Stimulated activated CD4-positive, alpha-beta T cell treated with anti-CD3 and anti-CD28 coated beads, Interleukin-15, amount 100 ng/mL, for 1 hour (primary cell): ENCODE measurements at places on chromosomes 5 and 9.

DNA sequence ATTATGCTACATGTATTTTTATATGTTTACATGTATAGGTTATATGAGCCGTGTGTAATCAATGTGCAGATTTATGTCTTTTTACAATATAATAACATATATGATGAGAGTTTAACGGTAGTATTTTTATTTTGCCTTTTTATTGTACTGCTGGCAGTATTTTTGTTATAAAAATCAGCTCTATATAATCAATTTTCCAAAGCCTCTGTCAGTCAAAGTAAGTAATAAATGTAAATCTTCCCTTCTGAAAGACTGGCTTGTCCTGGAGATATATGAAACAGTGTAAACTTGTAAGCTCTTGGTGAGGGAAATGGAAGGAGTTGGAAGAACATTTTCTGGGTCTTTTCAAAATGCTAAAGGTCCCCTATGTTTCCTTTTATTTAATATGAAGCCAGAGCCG, 173.8 kb downstream of the SSBP2 start:
- no peak for DNase-seq

DNA sequence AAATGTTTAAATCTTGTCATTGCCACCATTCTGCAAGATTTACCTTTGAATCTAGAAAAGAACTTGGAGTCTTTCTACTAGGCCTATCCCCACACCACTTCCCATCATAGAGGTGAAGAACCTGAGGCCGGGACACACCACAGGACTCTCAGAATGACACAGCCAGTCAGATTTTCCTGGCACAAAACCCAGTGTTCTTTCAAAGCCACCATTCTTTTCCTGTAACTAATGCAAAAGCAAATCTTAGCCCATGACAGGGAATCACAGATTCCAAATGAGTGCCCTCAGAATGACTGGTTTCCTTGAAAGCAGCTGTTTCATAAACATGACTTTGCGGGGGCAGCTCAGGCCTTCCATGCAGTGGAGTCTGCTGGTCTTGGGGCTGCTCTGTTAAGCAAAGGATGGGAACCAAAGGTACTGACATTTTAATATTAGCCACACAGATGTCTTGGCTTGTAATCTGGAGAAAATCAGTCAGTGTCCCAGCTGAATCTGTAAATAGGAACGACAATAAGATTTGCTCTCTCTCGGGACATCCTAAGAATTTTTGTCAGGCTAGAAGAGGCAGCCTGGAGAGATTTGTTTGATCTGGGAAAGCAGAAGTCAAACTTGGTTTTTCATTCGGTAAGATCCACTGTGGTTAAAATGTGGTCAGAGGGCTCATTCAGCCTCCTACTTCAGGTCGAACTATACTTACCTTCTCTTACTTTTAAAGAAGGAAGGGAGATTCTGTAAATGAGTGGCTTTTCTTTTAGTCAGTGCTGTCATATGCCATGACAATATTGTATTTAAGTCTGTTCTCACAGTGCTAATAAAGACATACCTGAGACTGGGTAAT, 115.1 kb downstream of the PALM2AKAP2 start:
- no peak for DNase-seq

DNA sequence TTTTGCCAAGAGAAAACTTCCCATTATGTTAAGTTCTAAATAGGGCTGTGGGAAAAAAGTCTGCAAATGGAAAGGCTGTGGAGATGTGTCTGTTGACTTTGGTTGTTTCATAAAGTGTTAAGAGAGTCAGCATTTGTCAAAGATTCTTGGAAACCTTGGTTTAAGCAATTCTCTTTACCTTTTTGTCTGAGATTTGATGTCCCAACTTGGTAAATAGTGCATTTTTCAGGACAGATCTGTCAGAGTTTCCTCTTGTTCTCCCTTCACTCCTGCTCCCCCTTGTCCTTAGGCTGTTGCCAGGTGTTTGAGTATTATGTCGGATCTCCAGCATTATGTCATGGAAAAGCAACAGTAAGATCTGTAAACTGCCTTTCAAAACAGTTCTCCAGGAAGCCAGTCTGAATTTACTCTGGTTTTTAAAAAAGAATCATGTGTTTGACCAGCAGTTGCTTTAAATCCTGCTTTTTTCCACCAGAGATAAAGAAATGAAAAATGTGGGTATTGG, 79.1 kb upstream of the ADAMTSL1 start:
- no peak for DNase-seq

DNA sequence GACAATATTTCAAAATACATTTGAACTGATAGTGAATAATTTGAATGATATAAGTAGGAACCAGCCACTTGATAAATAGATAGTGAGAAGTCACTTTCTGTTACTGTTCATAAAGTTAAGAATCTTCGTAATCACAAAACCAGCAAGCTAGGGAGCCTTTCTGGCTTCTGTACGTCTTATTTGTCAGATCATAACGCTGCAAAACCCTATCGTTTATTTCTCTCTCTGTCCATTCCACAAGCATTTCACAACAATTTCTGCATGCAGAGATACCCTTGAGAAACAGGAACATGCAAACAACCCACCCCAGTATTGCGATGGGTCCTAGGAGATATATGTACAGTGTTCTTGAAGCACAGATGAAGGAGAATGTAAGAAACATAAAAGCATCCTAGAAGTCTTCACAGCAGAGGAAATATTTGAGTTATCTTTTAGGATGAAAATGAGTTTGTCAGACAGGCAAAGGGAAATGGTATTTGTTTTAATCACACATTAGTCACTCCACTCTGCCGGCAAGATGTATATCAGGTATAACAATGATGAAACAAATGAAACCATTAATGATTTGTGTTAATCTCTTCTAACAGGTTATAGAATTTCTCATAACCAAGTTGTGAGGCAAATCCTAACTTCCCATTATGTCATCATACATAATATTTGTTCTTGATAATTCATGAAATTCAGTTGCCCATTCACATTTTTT, 668.7 kb upstream of the FTMT start:
- DNase-seq: no peak

DNA sequence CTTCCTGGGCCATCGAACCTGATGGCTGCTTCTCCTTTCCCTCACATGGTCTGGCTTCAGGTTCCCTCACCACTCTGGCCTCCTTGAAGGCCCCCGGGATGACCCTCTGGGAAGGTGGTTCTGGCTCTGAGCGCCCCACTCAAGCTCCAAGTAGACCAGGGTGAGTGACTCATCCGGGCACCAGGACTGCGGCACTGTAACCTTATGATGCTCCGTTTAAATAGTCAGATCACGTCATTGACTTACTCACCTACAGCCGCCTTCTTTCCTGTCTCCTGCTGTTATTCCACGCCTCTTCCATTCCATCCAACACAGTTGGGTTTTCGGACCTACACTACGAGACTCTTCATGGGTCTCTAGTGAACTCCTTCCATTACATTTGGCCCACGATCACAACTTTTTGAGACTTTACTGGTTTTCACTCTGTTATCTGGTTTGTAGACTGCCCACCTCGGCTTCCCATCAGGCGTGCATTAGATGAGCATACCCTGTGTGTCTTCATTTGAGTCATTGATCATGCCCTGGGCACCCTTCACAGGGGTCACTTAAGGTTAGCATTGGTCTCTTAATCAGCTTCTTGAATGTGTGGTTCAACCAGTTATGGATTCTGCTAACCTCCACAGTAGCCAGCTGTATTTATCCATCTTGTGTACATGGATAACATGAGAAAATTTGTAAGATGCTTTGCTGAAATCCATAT, 138.8 kb upstream of the LMX1B start:
- no peak for DNase-seq

DNA sequence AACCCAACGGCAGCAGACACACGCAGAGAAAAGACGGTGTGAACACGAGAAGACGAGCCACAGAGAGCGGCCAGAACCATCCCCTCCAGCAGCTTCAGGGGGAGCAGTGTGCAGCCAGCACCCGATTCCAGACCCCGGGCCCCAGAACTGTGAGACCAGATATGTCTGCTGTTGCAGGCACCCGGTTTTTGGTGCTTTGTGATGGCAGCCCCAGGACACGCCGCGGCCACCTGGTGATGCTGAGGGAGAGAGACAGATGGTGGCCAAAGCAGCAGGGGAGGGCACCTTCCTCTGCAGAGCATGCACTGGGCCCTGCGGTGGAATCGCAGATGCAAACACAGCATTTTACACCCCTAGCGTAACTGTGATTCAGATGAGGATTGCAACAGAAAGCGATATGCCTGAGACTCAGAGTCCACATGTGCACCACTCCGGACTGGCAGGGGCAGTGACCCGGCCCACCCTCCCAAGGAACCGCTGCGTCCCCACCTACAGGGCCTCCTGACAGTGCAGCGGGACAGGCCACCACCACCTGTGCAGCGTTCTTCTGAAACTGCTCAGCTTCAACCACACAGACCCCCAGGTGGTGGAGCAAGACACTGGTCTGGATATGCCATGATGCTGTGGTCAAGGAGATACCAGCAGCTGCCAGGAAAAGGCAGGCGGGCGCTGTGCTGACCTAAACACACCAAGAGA, 24.0 kb downstream of the ZDHHC11B start:
- DNase-seq: peak; percentile 15

GRCh38 chr5:4630031-4630430, 510.1 kb upstream of the ADAMTS16 start:
- DNase-seq: no peak

DNA sequence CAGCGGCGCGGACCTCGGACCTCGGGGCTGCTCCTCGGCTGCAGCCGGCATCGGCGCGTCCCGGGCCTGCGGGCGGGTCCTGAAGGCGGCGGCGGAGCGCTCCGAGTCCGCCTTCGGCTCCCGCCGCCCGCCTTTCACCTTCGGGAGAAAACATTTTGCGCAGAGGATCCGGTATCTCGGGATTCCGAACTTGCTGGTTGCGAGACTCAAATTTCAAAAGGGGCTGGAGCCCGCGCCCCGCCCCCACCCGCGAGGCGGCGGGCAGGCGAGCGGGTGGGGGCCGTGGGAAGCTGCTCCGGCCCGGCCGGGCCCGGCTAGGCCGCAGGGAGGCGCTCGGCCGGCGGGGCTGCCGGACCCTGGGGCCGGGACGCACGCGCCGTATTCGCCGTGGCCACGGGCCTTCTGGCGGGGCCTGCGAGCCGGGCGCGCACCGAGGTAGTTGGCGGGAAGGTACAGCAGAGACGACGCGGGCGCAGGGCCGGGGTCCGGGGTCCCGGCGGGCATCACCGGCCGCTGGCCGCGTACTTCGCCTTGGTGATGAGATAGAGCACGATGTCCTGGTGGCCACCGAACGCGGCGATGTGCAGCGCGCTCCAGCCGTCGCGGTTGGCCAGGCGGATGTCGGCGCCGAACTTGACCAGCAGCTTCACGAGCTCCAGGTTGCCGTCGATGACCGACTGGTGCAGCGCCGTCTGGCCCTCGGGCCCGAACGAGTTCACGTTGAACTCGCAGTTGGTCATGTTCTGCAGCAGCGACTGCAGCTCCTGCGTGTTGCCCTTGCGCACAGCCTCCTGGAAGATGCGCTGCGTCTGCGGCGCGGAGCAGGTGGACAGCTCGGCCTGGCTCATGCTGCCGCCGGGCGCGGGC, 757 bp downstream of the NRARP start:
- DNase-seq: no peak

- DNase-seq: no peak
These were observed 200.8 kb upstream of the ST8SIA4 start for GRCh38 chr5:101103874-101104273.

GRCh38 chr9:95055851-95056551, 261.5 kb downstream of the FANCC start:
- DNase-seq: no peak

GRCh38 chr5:178346607-178347334, 114.2 kb upstream of the PHYKPL start:
- DNase-seq: no peak

GRCh38 chr5:38807570-38808483, 38.0 kb upstream of the OSMR start:
- DNase-seq: no peak

- DNase-seq: no peak
These were observed 27.1 kb downstream of the ARPC5L start for GRCh38 chr9:124889006-124889405.

GRCh38 chr5:145906401-145906800, 30.0 kb upstream of the SH3RF2 start:
- DNase-seq: no peak

DNA sequence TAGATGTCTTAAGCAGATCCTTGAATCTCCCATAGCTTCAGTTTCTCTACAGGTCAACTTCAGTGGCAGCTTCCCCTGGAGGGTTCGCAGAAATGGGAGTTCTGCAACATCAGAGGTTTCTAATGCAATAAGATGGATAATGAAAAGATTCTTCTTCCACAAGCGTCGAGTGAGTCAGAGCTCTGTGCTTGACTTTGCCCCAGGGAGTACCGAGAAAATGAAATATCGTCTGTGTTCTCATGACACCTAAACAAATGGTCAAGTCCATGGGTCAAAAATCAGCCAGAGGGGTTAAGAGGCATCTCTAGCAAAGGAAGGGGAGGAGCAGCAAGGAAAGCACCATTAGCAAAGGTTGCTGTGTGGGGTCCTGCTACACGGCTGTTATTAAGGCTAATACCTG, 3.2 kb upstream of the ADRA1B start:
- no peak for DNase-seq

DNA sequence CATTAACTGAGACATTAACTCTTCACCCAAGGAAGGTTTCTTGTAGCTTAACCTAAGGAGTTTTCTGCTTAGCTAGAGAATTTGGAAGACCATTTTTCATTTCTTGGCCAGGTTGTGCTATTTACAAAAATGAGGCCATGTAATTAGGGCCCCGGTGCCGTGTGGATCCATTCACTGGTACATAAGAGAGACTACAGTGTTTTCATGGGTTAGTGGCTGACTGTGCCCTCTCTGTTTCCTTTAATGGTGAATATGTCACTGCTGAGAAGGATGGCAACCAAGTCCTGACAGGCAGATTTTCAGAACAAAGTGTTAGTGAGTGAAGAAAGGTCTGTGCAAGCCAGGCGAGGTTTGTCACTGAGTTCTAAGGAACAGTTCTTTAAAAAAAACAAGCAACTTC, 15.4 kb downstream of the MEGF10 start:
- DNase-seq: no peak

GRCh38 chr5:133685402-133686018, 73.2 kb upstream of the FSTL4 start:
- no peak for DNase-seq

DNA sequence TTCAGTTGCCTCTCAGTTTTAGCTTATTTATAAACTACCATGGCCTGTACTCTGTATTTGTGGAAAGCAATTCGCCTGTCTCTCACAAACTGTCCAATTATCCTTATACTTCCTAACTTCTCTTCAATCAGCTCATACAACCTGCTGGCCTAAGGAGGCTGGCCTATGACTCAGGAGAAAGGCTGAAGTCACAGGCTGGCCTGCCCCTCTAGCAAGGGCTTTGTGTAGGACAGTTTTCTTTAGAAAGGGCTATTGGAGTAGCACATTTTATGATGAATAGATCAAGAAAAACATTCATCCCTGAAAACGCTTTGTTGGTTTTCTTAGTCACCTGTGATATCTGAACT, 988.7 kb upstream of the ARRDC3 start:
- DNase-seq: no peak

GRCh38 chr9:90505695-90506094, 136.9 kb downstream of the DIRAS2 start:
- DNase-seq: no peak
